ENCODE measurements at places on chromosomes 12 and 14. TPM values are rescaled to one million over a fixed set of nuclear protein-coding genes. Genes with fewer than 3 reads are reported as not detected.
A peak's percentile ranks its signal among the peaks of the same experiment; 100 is the strongest.

DNA sequence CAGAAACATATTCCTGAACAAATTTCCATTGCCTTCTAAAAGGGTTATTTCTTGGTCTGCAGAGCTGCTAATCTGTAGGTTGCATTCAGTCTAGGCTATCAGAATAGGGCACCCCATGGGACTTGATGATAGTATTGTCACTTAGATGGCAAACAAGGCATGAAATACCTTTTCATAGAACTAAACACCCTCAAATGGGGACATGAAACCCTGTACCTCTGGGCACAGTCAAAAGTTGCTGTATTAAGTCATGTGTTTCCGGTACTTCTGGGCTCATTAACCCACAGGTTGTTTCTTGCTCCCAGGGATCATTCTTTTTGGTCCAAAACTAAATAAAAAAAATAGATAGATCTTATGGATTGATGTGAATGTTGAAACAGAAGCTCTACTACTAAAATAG lies 930.4 kb downstream of the NRXN3 start:
- no peak overlapping the region for H3K27ac ChIP-seq
- no peak overlapping the region for H3K4me3 ChIP-seq
- no peaks in the 10 kb centered on the region for H3K27me3 ChIP-seq
- no peak for DNase-seq
- no peaks in the 10 kb centered on the region for H3K36me3 ChIP-seq
- no peaks in the 10 kb centered on the region for H3K4me1 ChIP-seq

DNA sequence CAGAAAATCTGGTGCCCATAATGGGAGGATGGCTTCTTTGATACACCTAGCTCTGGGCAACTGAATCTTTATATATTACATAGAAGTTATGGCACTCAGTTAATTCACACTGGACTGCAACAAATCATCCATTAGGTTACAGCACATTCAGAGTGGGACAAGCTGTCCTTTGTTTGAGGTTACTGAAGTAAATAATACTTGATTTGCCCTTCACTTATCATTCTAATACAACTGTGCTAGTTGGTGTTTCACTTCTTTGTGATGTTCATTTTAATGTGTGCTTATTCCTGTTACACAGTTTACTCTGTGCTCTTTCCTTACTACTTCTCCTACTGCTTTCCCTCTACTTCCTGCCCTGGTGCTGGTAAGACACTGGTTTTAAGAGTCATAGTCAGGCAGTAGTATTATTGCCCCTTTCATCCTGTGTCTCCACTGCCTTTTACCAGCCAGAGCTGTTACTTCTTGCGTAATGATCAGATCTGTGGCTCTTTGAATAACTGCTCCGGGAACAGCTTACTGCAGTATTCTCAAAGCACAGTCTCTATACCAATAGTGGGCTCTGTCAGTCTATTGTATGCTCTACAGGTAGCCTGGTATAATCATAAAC lies 36.4 kb upstream of the GXYLT1 start:
- no peaks in the 10 kb centered on the region for H3K36me3 ChIP-seq

DNA sequence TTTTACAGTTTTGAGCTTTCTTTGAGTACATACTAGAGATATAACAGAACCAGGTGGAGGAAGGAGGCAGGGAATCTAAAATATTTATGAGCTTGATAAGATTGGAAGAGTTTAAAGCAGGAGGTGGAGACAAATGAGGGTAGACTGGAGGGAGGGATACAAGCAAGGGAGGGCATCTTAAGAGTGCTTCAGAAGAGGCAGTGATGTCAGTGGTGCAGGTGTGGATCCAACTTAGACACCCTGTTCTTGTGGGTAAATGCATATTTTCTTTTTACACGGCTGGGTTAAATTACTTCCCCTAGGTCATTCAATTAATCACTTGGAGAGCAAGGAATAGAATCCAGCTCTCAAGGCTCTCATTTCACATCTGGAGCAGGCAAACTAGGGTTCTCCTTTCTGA lies 146.1 kb upstream of the LRIG3 start:
- H3K27me3 ChIP-seq: no peaks in the 10 kb centered on the region
- no peaks in the 10 kb centered on the region for H3K36me3 ChIP-seq
- no peak overlapping the region for H3K27ac ChIP-seq

GRCh38 chr12:75389706-75390105 lies 1.2 kb upstream of the GLIPR1L2 start:
- no peak for DNase-seq
- H3K4me1 ChIP-seq: peaks cover 4% of the 10 kb centered on the region
- H3K27me3 ChIP-seq: no peaks in the 10 kb centered on the region
- no peak overlapping the region for H3K4me3 ChIP-seq
- no peak overlapping the region for H3K27ac ChIP-seq
- H3K36me3 ChIP-seq: no peaks in the 10 kb centered on the region

DNA sequence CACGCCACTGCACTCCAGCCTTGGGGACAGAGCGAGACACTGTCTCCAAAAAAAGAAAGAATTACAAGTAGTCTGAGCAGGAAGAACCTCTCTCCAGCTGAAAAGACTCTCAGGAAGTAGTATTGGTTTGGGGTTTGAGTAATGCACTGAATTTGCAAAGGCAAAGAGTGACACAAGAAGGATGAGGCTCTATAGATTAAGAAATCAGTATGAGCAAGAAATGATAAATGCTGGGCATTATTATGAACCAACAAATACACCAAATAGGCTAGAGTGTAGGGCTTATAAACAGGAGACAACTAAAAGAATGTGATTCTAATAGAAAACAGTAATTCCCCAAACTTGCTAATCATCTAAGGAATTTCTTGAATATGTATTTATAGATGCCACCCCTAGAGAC lies 2.6 kb upstream of the SLC35E3 start:
- H3K4me1 ChIP-seq: peaks cover 20% of the 10 kb centered on the region
- no peaks in the 10 kb centered on the region for H3K27me3 ChIP-seq
- H3K27ac ChIP-seq: no peak overlapping the region
- no peak overlapping the region for H3K4me3 ChIP-seq
- H3K36me3 ChIP-seq: no peaks in the 10 kb centered on the region
- DNase-seq: no peak

DNA sequence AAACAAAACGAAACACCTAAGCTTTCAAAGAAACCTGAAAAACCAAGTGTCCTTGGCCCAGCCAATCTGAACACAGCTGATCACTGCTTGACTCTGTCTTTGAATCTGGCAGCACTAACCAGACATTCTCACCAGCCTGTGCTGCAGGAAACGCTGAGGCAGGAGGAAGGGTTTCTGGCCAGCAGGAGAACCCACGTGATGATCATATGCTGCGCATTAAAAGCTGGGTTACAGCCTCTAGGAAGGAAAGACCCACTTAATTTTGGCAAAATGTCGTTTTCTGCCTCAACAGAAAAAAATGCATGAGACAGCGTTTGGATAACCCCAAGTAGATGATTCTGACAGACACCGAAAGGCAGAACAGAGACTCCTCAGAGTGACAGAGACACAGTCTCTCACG lies 9.8 kb downstream of the APPL2 start:
- H3K4me3 ChIP-seq: no peak overlapping the region
- H3K36me3 ChIP-seq: peaks cover 2% of the 10 kb centered on the region
- H3K27ac ChIP-seq: no peak overlapping the region
- DNase-seq: peak; percentile 65
- no peaks in the 10 kb centered on the region for H3K27me3 ChIP-seq
- peaks cover 25% of the 10 kb centered on the region for H3K4me1 ChIP-seq

ERBB3 gene
- 74.8 TPM for total RNA-seq

PXN gene
- total RNA-seq: 35.9 TPM

AQP6 gene
- not detected for total RNA-seq

ARHGEF25 gene
- total RNA-seq: 10.9 TPM

ANKRD33 gene
- total RNA-seq: not detected

CLEC4D gene
- total RNA-seq: not detected

RNASE2 gene
- total RNA-seq: not detected

PIK3C2G gene
- 2.9 TPM for total RNA-seq

KRT71 gene
- total RNA-seq: not detected

All from body of pancreas (tissue), 4 donors.